ENCODE measurements at places on chromosomes 6 and 20.

DNA sequence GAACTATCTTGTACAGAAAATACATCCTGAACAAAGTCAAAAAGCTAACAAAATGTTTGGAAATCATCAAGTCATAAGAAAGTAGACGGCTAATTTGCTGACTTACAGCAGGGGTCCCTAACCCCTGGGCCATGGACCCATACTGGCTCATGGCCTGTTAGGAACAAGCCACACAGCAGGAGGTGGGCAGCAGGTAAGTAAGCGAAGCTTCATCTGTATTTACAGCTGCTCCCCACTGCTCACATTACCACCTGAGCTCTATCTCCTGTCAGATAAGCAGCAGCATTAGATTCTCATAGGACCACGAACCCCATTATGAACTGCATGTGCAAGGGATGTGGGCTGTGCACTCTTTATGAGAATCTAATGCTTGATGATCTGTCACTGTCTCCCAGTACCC is 115.5 kb downstream of the CDK19 start:
- peak; percentile 0 for DNase-seq

DNA sequence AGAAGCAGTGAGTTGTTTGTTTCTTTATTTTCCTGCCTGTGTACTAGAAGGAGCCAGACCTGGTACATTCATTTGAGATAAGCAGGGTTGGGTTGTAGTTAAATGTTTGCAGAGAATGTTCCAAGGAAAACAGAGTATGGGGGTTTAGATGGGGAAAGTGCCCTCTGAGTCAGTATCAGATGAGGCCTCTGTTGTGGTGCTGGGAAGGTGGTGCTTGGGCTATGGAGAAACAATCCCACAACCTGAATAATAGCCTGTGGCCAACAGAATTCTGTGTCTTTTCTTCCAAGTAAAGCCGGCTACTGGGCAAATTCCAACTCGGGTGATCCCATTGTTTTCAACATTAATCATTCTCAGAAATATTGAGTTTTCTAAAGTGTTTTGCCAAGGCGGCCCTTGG is 109.3 kb downstream of the RNF144B start:
- DNase-seq: no peak

GRCh38 chr20:38645351-38645750 is 43.7 kb downstream of the ARHGAP40 start:
- DNase-seq: no peak

GRCh38 chr20:61804752-61805295 is 260.9 kb downstream of the TAF4 start:
- no peak for DNase-seq

DNA sequence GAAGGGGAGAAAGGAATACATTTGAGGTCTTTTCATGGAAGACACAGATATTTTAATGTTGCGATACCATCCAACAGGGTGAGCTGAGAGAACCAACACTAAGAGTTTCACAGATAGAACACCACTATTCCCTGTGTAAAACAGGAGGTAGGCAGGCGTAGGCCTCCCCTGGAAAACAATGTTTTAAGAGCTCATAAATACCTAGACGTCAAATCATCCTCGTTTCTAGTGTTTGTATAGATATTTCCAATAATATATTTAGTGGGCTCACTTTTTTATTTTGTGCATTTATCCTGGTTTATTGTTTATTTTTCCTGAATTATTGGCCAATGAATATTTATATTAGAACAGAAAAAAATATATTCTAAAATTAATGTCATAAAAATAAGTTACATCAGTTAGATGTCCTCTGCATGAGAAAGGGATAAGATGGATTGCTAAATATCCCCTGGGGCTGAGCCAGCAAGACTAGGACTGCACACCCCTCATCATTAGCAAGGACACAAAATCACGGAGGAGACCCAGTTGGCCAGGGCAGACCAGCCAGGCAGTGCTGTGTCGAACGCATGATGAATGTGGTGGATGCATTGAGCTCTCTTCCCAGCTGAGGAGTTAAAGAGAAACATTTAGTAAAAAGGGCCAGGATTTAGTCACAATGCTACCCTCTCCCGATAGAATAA is 380.5 kb downstream of the C6orf118 start:
- no peak for DNase-seq

- peak; percentile 93 for DNase-seq
Observed at GRCh38 chr6:143745166-143746133, 67.7 kb downstream of the PHACTR2 start.

DNA sequence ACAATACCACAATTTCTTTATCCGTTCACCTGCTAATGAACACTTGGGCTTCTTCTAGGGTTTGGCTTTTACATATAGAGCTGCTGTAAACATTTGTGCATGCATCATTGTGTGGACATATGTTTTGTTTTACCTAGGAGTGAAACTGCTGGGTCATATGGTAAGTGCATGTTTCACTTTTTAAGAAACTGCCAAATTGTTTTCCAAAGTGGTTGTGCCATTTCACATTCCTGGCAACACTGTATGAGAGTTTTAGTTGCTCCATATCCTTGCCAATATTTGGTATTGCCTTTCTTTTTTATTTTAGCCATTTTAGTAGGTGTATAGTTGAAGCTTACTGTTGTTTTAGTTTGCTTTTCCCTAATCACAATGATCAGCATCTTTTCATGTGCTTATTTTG is 14.1 kb upstream of the RPN2 start:
- no peak for DNase-seq

- no peak for DNase-seq
Observed at GRCh38 chr6:162179196-162179951, 548.2 kb downstream of the PRKN start.

- DNase-seq: no peak
Observed at GRCh38 chr6:147209762-147210449, 5.7 kb downstream of the STXBP5 start.

DNA sequence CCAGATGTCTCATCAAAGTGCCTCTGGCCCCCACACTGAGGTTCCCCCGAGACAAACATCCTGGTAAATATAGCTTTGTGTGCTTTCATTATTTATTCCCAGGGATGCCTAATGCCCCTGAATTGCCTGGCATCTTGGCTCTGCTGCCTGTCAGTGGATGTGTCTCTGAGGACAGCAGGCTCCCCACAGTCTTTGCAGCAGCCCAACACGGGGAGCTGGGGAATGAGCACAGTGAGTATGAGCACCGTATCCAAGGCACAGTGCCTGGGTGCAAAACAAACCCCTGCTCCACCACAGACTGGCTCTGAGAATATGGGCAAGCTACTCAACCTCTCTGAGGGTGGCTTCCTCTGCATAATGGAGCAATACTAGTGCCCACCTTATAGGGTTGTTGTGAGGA is 165.9 kb downstream of the PTPRT start:
- DNase-seq: no peak

DNA sequence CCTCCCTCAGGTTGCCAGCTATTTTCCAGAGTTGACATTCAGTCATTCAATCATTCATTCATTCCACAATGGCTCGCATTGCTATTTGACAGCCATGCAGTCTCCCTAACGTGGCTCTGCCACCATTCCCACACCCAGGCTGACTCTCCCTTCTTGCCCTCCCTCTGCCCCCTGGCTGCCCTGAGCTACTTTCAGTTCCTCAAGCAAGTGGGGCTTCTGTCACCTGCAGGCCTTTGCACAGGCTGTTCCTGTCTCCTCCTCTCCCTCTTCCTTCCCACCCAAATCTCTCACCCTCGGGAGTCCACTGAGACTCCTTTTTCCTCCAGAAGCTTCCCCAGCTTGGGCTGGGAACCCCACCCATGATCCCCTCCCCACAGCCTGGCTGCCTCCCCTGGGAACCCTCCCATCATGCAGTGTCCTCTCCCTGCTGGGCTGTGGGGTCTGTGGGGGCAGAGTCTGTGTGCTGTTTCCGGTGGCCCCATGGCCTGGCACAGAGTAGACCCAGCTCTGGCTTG is 2.6 kb downstream of the PACSIN1 start:
- no peak for DNase-seq

DNA sequence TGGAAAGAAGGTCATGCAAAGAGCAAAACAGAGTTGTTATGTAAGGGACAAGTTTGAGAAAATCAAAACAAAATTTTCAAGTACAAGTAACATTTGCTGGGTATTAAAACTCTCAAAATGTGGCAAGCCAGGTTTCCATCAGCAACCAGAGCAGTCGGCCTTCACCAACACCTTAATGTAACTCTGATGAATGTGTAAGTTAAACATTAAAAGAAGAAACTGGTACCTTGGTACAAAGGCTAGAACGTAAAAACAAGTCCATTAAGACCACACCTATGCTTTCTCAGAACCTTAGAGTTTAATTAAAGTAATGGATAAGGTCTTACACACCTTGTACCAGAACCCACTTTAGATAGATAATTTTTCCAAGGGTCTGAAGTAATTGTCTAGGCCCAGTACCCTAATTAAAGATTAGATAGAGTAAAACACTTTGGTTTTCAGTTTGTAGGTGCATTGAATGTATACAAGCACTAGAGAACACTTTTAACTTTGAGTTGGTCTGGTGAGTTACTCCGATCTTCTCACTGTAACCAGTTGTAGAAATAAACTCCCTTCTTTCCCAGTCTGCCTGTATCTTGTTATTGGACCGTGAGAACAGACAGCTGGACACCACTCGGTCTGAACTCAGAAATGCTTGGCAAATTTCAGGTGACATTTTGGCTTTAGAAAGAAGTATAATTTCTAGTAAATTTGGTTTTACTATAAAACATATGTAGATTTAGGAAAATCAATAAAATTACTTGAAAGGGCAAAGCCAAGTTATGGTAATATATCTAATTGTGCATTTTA is 319.4 kb downstream of the HTR1B start:
- DNase-seq: no peak

DNA sequence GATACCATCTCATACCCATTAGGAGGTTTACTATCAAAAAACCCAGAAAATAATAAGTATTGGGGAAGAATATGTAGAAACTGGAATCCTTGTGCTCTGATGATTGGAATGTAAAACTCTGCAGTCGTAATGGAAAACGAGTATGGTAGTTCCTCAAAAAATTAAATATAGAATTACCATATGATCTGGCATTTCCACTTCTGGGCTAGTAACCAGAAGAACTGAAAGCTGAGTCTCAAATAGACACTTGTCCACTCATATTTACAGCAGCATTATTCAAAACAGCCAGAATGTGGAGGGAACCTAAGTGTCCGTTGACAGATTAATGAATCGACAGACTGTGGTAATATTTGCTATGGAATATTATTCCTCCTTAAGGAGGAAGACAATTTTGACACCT is 44.3 kb downstream of the FOXC1 start:
- no peak for DNase-seq

GRCh38 chr20:2687514-2687913 is 5.1 kb upstream of the EBF4 start:
- DNase-seq: no peak

GRCh38 chr20:14012671-14013070 is 17.4 kb downstream of the MACROD2 start:
- DNase-seq: no peak

DNA sequence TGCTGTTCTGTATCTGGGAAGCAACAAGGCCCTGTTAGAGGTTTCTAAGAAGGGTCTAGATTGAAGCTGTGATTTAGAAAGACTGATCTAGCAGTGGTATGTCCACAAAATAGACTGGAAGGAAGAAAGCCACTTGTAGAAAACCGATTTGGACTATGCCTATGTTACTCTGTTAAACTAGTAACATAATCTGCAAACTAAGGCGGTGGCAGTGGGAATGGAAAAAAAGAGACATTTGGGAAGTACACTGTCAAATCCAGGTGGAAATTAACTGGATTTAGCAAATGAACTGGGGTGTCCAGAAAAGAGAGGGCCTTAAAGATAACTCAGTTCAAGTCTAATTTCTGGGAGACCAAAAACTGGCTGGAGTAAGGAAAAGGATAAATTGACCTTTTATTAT is 11.6 kb downstream of the ILRUN start:
- DNase-seq: no peak

DNA sequence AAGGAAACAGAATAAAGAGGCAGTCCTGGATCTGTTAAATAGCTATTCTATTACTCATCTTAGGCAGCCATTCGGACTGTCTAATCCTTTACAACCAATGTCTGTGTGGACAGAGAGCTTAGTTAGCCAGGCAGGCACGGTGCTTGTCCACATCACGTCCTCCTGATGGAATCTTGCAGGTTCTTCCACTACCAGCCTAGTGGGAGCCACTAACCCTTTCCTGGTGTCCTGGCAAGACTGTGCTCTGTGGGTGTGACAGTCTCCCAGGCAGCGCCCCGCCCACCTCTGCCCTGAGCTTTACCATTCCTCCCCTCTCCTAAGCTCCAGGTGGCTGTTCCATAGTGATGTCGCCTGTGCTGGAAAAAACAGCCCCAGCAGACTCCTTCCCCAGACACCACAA is 78.3 kb upstream of the CLDN20 start:
- peak; percentile 3 for DNase-seq

GRCh38 chr6:44254191-44255104 is 2.9 kb downstream of the SLC35B2 start:
- no peak for DNase-seq

- DNase-seq: no peak
Observed at GRCh38 chr6:141248021-141248799, 884.5 kb upstream of the GJE1 start.

- peak; percentile 59 for DNase-seq
Observed at GRCh38 chr6:133951881-133952814, 876 bp upstream of the TBPL1 start.

- DNase-seq: no peak
Observed at GRCh38 chr6:126516411-126516810, 176.5 kb downstream of the CENPW start.

- no peak for DNase-seq
Observed at GRCh38 chr6:11785415-11785773, 6.8 kb upstream of the ADTRP start.

GRCh38 chr6:156557251-156557910 is 219.8 kb upstream of the ARID1B start:
- peak; percentile 99 for DNase-seq

DNA sequence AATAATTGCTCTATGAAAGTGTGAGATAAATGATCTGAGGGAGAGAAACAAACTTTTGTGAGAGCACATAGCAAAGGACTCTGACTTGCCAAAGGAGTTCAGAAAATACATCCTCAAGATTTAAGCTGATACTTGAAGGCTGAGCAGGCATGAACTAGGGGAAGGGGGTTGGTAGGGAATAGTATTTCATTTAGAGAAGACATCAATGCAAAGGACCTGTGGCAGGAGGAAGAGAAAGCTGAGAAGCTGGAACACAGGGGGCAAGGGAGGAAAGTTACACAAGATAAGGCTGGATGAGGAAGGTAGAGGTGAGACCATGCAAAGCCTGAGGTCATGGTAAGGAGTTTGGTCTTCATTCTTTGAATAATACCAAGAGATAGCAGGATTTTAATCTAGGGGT is 50.6 kb downstream of the NCOA6 start:
- no peak for DNase-seq

DNA sequence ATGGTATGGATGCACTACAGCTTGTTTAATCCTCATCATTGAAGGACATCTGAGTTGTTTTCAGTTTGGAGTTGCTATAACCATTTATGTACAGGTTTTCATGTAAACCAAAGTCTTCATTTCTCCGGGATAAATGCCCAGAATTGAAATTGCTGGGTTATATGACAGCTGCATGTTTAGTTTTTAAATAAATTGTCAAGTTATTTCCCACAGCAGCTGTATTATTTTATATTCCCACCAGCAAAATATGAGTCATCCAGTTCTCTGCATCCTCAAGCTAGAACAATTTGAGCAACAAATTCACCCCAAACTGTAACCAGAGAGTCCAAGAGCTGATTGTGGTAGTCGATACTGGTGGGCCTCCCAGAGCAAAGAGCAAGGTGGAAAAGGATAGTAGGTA is 161.0 kb upstream of the PRND start:
- DNase-seq: no peak

- no peak for DNase-seq
Observed at GRCh38 chr6:114998492-114998891, 655.7 kb upstream of the HS3ST5 start.

Measured in NCI-H345 (cell line).